Camera-type eye (tissue), 1 donor: ENCODE measurements at places on chromosomes 1 and 21. TPM values are rescaled to one million over a fixed set of nuclear protein-coding genes. Genes with fewer than 3 reads are reported as not detected.

The DNAJC6 gene
- 46.5 TPM for total RNA-seq

The CAMK2N1 gene
- 27.9 TPM for total RNA-seq

The GNG12 gene
- total RNA-seq = 61.3 TPM

The BSND gene
- not detected for total RNA-seq

The ZNF697 gene
- 18.4 TPM for total RNA-seq

The GNG4 gene
- 9.9 TPM for total RNA-seq

The GPR25 gene
- total RNA-seq = not detected

The TDRD10 gene
- 3.3 TPM for total RNA-seq

The CACNA1S gene
- total RNA-seq = 5.9 TPM

The KRTAP7-1 gene
- total RNA-seq = not detected

The ARTN gene
- total RNA-seq = 2.4 TPM

The SORT1 gene
- total RNA-seq = 46.4 TPM

The CYP4X1 gene
- 6.3 TPM for total RNA-seq

The BATF3 gene
- total RNA-seq = 1.1 TPM

The OR14A16 gene
- not detected for total RNA-seq

The TMEM82 gene
- not detected for total RNA-seq

The GBP6 gene
- total RNA-seq = 0.38 TPM

The SLC45A1 gene
- 2.3 TPM for total RNA-seq

The EPHA10 gene
- total RNA-seq = 9.4 TPM

The CFAP57 gene
- total RNA-seq = 1.2 TPM
